ENCODE measurements at places on chromosomes 4 and X.

DNA sequence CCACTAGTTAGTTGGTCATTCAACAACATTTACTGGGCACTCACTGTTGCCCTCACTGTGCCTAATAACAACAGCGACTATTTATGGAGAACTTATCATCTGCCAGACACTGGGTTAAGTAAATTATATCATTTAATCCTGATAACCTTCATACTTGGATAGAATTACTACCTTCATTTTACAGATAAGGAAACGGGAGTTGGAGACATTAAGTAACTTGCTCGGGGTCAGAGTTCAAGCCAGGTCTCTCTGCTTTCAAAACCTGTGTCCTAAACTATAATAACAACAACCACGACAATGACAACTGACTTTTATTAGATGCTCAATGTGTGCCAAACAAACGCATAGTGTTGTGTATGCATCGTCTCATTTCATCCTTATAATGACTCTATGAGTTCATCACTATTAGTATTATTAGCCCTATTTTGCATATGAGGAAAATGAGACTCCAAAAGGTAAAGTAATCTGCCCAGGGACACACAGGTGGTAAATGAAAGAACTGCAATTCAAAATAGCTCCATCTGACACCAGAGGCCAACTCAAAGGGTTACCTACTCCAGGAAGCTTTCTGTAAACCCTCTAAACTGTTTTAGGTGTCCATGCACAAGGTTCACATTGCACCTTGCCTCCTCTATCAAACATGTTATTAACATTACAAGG lies 98.4 kb upstream of the ACSL4 start:
- DNase-seq: no peak

- DNase-seq: no peak
These were observed 241.0 kb upstream of the ANKRD50 start for GRCh38 chr4:124953486-124953885.

GRCh38 chr4:73236151-73236550 lies 22.4 kb downstream of the ANKRD17 start:
- no peak for DNase-seq

GRCh38 chrX:13008189-13008533 lies 33.3 kb downstream of the TMSB4X start:
- no peak for DNase-seq

GRCh38 chrX:130001893-130002292 lies 19.5 kb downstream of the BCORL1 start:
- DNase-seq: no peak

GRCh38 chrX:34562006-34562405 lies 95.1 kb downstream of the TMEM47 start:
- DNase-seq: no peak

- no peak for DNase-seq
These were observed 17.1 kb upstream of the GPRIN3 start for GRCh38 chr4:89324671-89325070.

GRCh38 chrX:111779582-111779981 lies 96.4 kb upstream of the TRPC5OS start:
- DNase-seq: no peak

DNA sequence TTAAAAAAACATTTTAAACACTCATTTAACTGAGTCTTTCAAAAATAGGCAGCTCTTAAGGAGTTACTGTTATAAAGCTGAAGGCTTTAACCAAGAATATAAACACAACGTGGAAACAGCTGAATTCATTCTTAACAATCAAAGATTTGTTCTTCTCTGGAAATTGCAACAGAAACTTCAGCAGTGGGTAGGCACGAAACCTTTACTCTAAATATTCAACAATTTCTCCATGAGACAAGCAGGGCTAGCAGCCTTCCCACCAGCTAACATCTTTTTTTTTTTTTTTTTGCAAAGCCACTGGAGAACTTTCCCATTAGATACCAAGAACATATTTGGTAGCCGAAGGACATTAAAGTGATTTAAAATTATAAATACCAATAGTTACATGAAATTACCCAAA lies 78.2 kb upstream of the PRSS48 start:
- DNase-seq: no peak

DNA sequence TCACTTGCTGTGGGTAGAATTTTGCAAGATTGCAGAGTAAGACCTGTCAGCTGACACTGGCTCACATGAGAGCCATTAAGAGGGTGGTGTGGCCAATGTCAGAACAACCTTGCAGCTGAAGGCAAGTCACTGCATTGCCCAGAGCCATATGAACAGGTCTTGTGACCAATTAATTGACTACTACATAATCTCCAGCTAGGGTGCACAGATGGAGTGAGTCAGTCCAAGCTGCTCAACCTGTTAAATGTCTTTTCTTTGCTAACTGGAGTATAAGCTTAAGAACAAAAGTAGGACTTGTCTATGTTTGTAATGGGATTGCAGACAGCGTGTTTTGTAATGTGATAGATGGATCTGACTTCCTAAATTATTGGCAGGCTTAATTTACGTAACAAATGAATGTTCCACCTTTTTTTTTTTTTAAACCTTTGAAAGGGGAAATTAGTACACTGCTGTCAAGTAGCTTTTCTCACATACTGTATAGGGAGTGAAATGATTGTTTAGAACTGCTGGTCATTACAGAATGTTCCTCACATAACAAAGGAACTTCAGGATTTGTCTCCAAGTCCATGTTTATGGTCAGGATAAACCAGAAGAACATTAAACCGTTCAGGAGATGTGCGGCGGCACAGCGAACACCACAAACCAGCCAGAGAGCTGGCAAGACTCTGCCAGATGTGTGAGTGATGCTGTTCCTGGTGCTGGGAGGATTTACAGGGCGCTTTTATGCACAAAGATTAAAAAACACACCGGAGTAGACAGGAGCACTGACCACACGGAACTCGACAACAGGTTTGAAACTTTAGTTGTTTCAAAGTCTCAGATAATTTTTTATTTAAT lies 37.0 kb downstream of the FNIP2 start:
- DNase-seq: no peak

DNA sequence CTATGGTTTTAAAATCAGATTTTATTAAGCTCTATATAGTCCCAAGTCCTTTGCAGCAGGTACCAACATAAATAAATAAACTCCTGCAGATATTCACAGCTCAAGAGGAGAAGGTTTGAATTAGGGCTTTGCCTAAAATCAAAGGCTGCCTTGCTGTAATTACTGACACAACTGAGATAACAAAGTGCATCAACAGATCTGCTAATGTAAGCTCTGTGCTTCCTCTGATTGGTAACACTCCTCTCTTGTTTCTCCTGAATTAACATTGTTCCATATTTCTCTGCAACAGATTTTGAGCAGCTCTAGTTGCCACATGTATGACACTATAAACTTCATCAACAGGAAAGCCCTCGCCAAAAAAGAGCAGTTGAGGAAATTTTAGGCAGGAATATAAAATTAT lies 193.6 kb downstream of the SLC39A8 start:
- DNase-seq: no peak

GRCh38 chrX:53256446-53257041 lies 24.8 kb downstream of the IQSEC2 start:
- DNase-seq: no peak

DNA sequence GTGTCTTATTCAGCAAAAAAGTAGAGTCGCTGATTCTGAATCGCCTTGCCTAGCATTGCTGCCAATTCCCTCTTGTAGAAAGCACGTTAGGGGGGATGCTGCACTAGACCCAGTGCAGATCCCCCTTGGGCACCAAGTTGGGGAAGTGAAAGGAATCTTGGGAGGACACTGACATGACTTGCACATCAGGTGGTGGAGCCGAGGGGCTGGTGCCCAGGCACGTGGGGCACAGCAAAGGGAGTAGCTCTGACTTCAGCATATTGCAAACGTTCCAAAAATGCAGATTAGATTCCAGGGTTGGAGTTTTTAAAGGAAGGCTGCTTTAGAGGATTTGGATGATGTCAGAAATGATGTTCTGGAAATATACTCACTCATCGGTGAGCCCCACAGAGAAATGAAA lies 47.4 kb upstream of the GPM6B start:
- DNase-seq: no peak

DNA sequence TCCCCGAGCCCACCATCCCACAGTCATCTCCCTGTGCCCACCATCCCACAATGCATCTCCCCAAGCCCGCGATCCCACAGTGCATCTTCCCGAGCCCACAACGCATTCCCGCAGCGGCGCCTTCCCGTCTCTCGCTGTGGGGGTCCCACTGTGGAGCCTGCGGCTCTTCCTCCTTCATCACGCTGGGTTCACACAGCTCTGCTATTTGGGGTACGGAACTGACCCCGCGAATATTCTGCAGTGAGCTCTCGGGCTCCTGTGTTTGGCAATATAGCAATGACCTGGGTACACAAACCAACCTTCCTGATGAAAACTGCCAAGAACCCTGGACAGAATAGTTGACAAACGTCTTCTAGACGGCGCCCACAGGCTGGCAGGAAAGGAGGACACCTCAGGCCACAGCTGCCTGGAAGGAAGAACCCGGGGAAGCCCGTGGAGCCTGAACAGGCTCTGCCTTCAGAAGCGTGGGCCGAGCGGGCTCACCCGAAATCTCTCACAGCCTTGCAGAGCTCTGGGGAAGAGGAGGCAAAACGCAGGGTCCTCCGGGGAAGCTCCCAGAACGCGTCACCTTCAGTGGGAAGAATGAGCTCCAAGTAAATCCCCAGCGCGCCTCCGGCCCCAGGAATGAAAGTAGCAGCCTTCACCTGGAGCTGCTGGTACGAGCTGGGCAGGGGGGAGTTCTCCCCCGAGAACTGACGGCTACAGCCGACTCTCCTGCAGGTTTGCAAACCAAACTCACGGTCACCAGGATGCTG lies 22.9 kb downstream of the PPP2R3B start:
- no peak for DNase-seq

DNA sequence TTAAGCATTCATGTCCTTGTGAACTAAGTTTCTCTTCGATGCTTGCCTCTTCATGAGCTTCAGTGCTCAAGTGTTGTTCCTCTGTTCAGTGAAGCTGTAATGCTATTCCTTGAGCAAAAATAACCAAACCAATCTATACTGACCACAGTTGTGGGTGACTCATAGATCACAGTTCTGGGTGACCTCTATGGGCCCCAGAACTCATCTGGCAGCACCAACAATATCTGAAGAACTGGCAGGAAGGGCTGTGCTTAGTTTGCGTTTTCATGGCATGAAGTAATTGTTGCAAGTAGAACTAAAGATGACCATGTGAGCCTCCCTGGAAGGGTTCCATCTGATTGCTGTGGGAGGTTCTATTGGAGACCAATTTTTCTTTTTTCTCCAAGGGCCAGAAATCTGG lies 106.2 kb downstream of the CCNG2 start:
- no peak for DNase-seq

- no peak for DNase-seq
These were observed 91.7 kb upstream of the PNPLA4 start for GRCh38 chrX:8018934-8019333.

GRCh38 chrX:121109986-121110385 lies 62.6 kb downstream of the GLUD2 start:
- no peak for DNase-seq

- DNase-seq: no peak
These were observed 251.0 kb downstream of the KCNIP4 start for GRCh38 chr4:21697583-21697982.

DNA sequence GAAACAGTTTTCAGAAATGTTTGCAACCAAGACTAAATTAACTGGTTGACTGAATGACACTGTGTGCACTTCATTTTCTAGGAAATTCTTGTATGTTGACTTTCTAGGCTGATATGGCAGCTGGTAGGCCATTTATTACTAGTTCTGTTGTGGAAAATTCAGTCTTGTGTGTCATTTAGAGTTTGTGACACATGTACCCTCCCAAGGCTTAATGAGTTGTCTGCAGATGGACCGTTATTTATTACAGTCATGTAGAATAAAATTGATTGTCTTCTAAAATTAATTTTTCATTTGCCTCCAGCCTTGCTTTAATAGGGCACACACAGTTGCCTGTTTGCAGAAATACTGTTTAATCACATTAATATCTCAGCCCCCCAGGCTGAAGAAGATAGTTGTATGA lies 30.7 kb downstream of the DACH2 start:
- DNase-seq: no peak

GRCh38 chr4:182307746-182308145 lies 64.5 kb downstream of the TENM3 start:
- no peak for DNase-seq

- no peak for DNase-seq
These were observed 180.0 kb downstream of the CFAP299 start for GRCh38 chr4:80515496-80515895.

- no peak for DNase-seq
These were observed 36.9 kb downstream of the SULT1E1 start for GRCh38 chr4:69823048-69823447.

GRCh38 chr4:37737466-37737865 lies 51.3 kb upstream of the RELL1 start:
- no peak for DNase-seq

GRCh38 chr4:31107362-31107761 lies 387.2 kb downstream of the PCDH7 start:
- no peak for DNase-seq

DNA sequence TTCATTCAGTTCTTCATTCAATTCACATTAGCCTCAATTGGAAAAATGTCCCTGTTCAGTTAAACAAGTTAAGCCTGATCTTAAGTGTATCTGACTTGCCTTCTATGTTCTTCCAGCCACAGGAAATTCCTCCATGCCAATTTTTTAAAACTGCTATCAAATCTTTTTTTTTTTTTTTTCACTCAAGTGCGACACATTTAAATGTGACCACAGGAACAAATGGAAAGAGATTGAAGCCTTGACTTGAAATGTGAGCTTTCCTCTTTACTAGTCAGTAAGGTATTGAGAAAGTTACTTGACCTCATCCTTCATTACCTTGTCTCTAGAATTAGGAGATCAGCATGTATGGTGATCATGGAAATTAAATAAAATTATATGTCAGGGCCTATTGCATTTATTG lies 165.1 kb downstream of the SLIT2 start:
- DNase-seq: no peak

- no peak for DNase-seq
These were observed 1472.7 kb downstream of the ARAP2 start for GRCh38 chr4:34771632-34772031.

DNA sequence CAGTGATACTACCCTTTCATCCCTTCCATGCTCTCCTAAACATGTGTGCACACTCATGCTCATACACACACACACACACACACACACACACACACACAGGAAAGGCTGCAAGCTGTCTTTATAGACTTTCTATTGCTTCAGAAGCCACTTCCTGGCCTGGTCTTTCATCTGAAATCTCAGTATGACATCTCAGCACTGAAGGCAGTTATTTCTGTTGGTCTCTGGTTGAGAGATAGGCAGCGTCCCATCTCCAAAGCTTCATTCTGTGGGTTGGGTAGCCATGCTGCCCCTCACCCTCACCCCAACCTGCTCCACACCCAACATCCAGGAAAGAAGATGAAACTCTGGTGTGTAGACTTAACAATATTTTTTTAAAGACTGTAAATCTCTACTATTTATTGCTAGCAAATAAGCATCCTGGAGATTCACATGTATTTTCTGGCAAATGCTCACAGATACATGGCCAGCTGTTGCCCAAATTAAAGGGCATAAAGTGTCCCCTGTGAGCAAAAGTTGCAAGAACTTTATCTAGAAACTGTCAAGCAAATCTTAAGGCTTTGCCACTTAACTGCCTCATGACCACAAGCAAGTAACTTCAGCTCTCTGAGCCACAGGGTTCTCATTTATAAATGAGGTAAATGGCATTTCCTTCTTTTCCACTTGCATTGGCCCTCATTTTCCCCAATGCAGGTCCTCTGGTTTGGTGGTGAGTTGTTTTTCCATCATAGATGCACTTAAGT lies 189.8 kb upstream of the AFF2 start:
- DNase-seq: no peak
